ENCODE measurements at places on chromosomes 12 and 14.

DNA sequence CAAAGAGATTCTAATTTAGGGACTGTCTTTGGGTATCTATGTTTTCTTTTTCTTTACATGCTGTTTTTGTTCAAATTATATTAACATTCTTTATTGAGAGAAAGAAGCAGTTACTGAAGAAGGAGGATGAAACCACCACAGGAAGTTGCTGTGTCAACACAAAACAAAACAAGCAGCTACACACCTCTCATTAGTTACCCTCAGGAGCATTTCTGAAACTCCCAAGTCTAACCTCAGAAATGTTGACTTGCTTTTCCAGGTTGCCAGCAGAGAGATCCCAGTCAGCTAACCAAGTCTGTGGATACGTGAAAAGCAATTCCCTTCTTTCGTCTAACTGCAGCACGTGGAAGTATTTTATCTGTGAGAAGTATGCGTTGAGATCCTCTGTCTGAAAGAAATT lies 33.5 kb downstream of the CLEC1A start:
- DNase-seq: no peak

GRCh38 chr12:22231836-22232235 lies 102.7 kb downstream of the ST8SIA1 start:
- no peak for DNase-seq

- no peak for DNase-seq
These were observed 1346.4 kb upstream of the SEL1L start for GRCh38 chr14:82879949-82880535.

DNA sequence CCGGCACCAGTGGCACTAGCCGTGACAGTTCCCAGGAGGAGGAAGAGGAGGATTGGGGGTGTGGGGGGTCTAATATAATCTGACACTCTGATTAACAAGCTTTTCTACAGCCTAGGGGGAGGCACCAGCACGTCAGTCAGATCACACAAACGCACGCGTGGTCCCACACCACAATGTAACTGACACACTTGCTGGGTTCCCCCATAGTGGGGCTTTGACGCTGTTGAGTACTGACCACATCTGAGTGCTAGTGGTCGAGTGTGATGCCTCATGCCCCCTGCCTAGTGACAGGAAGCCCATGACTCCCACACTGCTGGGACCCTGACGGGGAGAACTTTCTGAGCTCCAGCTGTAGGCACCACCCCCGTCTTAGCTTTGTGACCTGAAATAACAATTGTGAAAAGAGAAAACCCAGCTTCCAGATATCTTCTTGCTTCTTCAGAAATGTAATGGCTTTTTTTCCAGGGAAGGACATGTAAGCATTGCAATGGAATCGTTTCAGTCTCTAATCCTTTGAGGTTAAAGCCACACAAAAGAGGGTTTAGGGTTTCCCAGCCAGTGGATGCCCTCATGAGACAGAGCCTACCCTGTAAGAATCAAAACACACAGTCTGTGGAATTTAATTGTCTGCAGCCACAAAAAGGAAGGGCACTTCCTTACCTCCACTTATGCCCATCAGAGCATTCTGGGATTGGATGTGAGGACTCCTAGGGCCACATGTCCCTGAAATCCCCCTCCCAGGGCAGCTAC lies 183.9 kb downstream of the PIWIL1 start:
- no peak for DNase-seq

GRCh38 chr12:32400114-32400672 lies 835 bp downstream of the FGD4 start:
- no peak for DNase-seq

DNA sequence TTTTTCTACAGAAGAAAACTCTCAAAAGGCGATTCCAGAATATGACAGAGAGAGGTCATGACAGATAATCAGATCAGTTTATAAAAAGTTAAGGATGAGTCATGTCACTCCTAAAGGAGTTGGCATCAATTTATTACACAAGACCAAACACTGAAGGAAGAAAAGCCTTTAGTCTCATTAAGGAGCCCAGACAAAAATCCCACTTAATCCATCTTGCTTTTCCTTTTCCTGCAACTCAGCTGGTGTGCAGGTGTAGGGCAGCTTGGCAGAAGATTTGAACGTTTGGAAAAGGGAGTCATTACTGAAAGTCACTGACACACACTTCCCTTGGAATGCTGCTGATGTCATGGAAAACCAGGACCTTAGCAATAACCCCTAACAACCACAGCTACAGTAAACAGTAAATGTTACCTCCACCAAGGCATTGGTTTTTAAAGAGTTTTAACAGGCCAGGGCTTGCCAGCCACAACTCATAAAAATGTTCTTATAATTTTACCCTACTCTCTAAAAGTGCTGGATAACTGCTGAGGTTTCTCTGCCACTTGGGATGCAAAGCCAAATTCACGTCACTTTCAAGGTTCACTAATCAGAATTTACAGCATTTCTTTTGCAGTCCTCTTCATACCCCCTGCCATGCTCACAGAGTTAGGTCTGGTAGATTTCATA lies 320.6 kb downstream of the RAD51B start:
- DNase-seq: no peak
